ENCODE measurements at places on chromosomes 13 and 19.

GRCh38 chr13:26095338-26095737, 43.5 kb upstream of the SHISA2 start:
- DNase-seq, result no peak

DNA sequence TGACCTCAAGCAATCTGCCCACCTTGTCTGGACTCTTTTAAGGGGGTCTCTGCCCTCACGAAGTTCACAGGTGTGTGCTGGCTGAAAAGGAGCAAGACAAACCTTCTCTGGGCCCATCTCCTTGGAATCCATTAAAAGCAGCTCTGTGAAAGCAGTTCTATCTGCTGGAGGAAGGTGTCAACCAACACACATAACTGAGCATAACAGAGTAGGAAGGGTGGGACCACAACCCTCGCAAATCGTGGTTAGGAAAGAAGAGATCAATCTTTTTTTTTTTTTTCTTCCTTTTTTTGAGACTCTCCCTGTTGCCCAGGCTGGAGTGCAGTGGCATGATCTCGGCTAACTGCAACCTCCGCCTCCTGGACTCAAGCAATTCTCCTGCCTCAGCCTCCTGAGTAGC, 1.4 kb downstream of the SUGP2 start:
- DNase-seq, result no peak

- no peak for DNase-seq
Observed at GRCh38 chr19:4849019-4849418, 17.5 kb upstream of the TICAM1 start.

GRCh38 chr13:50220938-50221337, 205.7 kb downstream of the KCNRG start:
- DNase-seq, result no peak

DNA sequence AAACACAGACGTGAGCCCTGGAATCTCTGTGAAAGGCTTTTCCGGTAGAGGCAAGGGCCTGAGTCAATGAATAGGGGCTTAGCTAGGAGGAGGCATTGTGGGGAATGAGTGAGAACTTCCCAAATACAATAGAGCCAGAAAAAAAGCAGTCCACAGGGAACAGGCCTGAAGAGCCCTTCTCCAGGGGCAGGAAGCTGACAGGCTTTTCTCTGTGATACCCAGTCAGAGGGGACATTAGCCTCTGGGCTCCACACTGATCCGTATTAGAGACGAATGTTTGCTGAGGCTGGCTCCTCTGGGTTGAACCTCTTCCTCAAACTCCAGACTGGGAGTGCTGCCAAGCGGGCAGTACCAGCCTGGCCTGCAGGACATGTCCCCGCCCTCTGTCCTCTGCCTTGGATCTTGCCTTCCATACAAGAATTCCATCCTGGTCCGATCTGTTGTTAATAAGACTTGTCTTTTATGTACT, 2.3 kb downstream of the DHRS12 start:
- DNase-seq, result no peak

DNA sequence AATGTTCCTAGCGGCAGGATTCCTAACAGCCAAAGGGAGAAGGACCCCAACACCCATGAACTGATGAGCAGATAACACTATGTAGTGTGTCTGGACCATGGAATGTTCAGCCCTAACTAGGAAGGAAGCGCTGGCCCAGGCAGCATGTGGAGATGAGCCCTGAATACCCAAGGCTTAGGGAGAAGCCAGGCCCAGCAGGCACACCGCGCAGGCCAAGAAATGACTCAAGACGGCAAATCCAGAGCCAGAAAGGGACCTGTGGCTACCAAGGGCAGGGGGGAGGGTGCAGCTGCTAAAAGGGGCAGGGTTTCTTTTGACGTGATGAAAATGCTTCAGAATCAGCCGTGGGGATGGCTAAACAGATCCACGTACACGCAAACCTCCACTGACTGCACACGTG, 20.7 kb upstream of the TINCR start:
- no peak for DNase-seq

GRCh38 chr19:4557971-4558941, 1.2 kb downstream of the SEMA6B start:
- DNase-seq, result no peak

GRCh38 chr13:113762075-113762474, 3.0 kb downstream of the TMEM255B start:
- DNase-seq, result no peak

GRCh38 chr13:32676242-32676641, 90.0 kb downstream of the PDS5B start:
- DNase-seq, result no peak

GRCh38 chr13:51927129-51927528, 65.4 kb downstream of the CCDC70 start:
- DNase-seq, result no peak

DNA sequence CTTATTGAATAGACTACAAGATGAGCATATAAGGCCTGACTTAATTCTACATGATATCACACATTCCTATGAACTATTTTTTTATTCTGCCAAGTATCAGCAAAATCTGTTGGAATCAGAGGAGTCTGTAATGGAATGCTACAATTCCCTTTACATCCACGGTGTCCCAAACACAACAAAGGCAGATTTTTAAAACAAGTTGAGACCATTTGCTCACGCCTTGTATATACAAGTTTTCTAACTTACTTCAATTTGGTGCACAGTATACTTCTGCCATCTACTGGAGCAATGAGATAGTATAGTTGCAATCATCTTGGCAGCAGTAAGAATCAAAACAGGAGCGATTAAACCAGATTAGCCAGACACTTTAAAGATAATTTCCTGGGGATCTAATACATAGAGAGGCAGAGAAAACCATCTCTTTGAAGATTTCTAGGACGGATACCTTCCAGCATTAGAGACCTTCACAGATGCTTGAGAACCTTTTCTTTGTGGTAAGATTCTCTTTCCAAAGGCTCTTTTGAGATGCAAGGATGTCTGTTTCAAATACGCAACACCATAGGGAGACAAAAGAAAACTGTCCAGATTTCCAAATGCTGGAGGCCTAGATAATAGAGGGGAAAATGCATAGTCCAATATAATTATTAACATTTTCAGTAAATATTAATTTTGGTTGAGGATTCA, 302.0 kb upstream of the MIR17HG start:
- DNase-seq, result peak; percentile 55

GRCh38 chr19:32068793-32069192, 276.6 kb upstream of the ZNF507 start:
- DNase-seq, result no peak

GRCh38 chr19:48543121-48543710, 8.8 kb upstream of the SULT2B1 start:
- DNase-seq, result peak; percentile 78

GRCh38 chr13:45788011-45788410, 63.5 kb downstream of the SIAH3 start:
- DNase-seq, result no peak

- no peak for DNase-seq
Observed at GRCh38 chr13:80655778-80656511, 315.0 kb upstream of the SPRY2 start.

DNA sequence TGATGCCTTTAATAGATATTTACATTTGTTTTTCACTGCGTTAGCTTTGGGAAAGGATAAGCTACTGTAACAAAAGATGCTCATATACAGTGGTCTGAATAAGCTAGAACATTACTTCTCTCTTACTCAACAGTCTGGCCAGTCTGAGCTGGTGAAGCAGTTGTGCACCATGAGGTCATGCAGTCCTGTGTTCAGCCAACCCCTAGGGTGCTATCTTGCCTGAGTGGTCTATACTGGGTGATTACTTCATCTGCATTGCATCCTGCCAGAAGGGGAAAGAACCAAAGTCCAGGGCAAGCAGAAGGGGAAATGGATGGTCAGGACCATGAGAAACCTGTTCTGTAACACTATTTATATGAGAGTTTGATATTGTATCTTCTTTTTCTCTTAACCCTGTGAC, 31.5 kb downstream of the ERCC5 start:
- DNase-seq, result peak; percentile 55

- peak; percentile 82 for DNase-seq
Observed at GRCh38 chr19:11887611-11888531, at the start of gene ZNF69. Gene ZNF69 (plus strand): TSS chr19:11887782. CDS start chr19:11887924, 142 bp downstream.

GRCh38 chr13:83984793-83985192, 102.5 kb upstream of the SLITRK1 start:
- DNase-seq, result no peak

DNA sequence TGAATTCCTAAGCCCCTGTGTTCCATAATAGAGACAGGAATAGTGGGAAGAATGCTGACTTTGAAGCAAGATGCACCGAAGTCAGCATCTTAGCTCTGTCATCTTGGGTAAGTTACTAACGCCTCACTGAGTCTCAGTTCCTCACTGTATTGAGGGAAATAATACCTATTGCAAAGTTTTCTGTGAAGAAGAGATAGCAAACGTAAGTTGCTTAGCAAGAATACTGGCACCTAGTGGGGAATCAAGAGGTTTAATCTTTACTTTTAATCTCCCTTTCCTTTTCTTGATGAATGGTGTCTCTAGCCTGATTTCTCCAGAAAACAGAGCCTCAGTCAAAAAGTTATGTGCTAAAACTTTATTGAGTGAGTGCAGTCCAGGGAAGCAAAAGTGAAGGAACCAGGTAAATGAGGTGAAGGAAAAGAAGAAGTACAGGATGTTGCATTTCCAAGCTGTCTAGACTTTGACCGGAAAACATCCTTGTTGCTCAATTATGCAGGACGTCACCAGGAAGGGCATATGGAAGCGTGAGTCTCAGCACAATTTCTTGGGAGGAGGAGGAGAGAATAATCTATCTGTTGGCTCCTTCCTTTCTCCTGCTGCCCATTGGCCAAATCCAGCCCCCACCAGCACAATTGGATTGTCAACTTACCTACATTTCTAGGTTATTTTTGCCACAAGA, 210.0 kb downstream of the B3GLCT start:
- DNase-seq, result peak; percentile 9

DNA sequence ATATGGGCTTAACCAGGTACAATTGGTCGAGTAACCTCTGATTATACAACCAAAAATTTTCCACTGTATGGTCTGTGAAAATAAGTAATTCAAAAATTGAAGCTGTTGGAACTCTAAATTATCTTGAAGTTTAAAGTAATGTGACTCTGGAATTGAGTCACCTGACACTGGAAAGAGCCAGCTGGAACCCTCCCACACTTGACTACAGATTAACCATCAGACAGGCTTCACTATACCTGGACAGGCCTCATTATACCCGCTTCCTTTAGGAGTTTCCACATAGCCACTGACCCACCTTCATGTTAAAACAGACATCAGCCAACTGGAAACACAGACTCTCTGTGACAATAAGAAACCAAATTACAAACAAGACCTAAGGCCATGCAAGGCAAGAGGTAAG, 1.3 kb downstream of the ZNF433 start:
- no peak for DNase-seq

DNA sequence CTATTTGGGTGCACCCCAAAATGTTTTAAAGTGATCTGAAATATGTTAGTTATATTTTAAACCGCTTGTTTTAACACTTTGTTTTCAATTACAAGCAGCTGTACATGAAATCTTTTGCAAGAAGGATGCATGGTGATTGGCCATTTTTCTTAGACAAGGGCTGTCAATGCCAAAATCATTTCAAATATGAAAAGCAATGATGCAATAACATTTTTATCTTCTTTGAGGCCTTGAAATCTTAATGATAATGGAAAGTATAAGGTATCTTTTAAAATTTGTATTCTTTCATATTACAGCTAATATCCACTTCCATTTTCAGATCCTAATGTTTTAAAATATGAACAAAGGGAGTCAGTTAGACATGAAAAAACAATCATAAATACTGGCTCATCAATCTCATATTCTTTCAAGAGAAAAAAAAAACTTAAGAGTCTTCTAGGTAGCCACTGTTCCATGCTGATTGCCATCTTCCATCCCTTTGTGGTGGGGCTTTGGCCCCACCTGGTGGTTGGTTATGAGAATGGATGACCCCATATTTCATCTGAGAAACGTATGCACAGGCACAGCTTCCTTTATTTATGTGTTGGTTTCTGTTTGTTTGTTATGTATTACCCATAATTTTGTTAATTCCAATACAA, 330.3 kb upstream of the MIR17HG start:
- peak; percentile 77 for DNase-seq

DNA sequence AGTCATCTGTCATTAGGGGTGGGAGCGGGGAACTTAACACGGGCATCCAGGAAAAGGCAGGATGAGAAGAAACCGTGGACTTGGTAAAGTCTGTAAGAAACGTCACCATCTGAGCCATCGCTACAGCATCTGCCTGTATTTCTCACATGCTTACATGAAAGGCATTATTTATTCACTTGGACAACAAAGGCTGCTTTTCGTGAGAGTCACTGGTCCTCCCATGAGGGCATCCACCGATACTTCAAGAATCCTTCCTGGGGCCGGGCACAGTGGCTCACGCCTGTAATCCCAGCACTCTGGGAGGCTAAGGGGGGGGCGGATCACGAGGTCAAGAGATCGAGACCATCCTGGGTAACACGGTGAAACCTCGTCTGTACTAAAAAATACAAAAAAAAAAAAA, 16.1 kb downstream of the ZNF446 start:
- no peak for DNase-seq

- no peak for DNase-seq
Observed at GRCh38 chr13:21742096-21742495, 71.2 kb downstream of the FGF9 start.

GRCh38 chr19:42420055-42420544, 7.1 kb downstream of the LIPE start:
- peak; percentile 83 for DNase-seq

- DNase-seq, result no peak
Observed at GRCh38 chr13:41428155-41428554, 29.2 kb upstream of the RGCC start.

DNA sequence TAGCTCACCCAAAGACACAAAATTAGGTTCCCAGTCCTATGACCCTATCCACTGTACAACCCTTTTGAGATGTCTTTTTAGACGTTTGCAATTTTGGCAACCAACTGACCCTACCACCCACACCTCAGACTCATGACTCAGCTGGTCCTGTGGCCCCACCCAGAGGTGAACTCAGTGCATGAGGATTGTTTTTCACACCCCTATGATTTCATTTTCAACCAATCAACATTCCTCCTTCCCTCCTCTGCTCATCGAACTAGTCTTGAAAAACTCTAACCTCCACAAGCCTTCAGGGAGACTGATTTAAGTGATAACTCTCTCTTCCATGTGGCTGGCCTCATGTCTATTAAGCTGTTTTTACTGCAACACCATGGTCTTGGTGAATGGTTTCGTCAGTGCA, 350.7 kb downstream of the UQCRFS1 start:
- DNase-seq, result no peak

DNA sequence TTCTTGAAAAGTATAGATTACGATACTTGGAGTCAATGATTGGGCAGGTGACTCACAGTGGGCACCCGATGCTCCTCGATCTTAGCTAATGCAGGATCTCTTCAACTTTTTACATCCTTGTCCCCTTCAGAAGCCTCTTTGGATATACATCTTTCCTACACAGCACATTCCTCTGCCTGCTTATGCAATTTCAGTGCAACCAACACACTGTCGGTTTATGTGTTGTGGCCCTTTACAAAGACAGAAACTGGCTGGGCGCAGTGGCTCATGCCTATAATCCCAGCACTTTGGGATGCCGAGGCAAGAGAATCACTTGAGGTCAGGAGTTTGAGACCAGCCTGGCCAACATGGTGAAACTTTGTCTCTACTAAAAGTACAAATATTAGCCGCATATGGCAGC, 2.6 kb downstream of the GPR42 start:
- DNase-seq, result no peak

DNA sequence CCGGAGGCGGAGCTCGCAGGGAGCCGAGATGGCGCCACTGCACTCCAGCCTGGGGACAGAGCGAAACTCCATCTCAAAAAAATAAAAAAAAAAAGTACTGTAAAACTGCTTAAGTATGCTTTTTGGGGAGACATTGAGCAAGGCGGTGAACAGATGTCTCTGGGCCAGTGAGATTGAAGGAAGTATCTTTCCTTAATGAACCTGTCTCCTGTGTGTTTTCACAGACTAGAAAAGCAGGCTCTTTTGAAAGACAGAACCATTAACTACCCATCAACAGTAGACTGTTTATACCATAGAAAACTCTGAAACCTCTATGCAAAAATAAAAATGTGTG, 1.5 kb upstream of the ECH1 start:
- DNase-seq, result no peak

All from RKO (cell line).